ENCODE measurements at places on chromosomes 3 and 15. TPM values are rescaled to one million over a fixed set of nuclear protein-coding genes. Genes with fewer than 3 reads are reported as not detected.

- DNase-seq: no peak
Measured at GRCh38 chr15:31157644-31158069, 56.1 kb upstream of the TRPM1 start.

DNA sequence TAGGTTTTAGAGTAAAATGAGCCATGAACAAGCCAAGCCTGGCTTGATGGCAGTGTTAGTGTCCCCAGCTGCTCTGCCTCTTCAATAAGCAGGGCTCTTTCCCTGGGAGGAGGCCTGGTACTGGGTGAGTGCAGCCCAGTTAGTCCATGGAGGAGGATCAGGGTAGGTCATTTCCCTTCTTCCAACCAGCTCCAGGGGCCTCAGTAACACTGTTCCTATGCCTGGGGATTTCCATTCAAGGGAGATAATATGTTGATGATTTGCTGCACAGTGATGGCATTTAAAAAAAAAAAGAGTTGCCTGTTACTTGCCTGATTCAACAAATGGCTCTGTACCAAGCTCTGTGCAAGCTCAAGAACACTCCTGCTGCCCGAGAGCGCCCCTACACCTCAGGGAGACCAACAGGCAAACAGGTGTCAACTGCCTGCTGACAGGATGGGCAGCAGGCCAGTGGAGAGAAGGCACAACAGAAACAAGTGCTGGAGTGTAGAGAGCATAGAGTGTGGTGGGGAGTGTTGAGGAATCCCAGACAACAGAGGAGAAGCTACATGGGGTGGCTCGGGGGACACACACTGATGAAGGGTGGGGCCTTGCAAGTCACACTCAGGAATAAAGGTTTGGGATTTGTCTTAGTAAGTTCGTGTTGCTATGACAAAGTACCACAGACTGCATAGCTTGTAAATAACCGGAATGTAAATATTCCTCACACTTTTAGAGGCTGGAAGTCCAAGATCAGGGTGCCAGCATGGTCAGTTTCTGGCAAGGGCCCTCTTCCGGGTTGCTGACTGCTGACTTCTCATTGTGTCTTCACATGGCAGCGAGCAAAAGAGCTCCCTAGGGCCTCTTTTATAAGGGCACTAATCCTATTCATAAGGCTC is 78.6 kb upstream of the PXYLP1 start:
- DNase-seq: no peak

GRCh38 chr3:27927882-27928281 is 205.8 kb upstream of the EOMES start:
- no peak for DNase-seq

- no peak for DNase-seq
Measured at GRCh38 chr3:40336511-40337135, 27.1 kb downstream of the EIF1B start.

GRCh38 chr15:70202756-70203155 is 105.0 kb upstream of the TLE3 start:
- DNase-seq: no peak

DNA sequence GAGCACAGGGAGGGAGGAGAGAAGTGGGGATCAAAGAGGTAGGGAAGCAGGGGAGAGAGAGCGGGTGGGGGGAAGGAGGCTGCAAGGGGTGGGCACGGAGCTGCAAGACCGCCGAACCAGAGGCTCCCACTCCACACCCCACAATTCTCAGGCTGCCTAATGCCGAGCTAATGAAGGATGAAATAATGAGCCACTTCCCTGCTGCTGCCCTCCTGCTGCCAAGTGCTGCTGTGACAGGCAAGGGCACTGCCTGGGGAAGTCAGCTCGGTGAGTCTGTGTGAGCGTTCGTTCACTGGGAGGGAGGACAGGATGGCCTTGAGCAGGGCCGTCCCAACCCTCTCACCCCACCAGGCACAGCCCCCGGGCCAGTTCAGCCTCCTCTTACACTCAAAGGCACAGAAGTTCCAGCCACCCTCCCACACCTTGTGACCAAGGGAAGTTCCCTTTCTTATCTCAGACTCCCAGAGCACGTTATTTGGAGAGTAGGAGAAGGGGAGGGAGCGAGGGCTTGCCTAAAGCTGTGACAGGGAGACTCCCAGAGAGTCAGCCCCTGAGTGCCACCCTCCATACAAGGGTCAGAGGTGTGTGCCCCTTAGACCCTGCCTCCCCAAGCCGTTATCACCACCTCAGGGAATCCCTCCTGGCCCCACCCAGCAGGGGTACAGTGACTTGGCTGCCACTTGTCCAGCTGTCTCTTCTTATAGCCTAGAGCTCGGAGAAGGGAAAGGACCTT is 12.4 kb downstream of the GLYCTK start:
- no peak for DNase-seq

- DNase-seq: no peak
Measured at GRCh38 chr3:172070269-172070668, 30.9 kb downstream of the FNDC3B start.

- no peak for DNase-seq
Measured at GRCh38 chr3:10417847-10418246, 87.5 kb downstream of the ATP2B2 start.

GRCh38 chr15:90343302-90343790 is 8.7 kb upstream of the ZNF774 start:
- no peak for DNase-seq

GRCh38 chr3:147369231-147369630 is 37.1 kb downstream of the ZIC4 start:
- DNase-seq: no peak

DNA sequence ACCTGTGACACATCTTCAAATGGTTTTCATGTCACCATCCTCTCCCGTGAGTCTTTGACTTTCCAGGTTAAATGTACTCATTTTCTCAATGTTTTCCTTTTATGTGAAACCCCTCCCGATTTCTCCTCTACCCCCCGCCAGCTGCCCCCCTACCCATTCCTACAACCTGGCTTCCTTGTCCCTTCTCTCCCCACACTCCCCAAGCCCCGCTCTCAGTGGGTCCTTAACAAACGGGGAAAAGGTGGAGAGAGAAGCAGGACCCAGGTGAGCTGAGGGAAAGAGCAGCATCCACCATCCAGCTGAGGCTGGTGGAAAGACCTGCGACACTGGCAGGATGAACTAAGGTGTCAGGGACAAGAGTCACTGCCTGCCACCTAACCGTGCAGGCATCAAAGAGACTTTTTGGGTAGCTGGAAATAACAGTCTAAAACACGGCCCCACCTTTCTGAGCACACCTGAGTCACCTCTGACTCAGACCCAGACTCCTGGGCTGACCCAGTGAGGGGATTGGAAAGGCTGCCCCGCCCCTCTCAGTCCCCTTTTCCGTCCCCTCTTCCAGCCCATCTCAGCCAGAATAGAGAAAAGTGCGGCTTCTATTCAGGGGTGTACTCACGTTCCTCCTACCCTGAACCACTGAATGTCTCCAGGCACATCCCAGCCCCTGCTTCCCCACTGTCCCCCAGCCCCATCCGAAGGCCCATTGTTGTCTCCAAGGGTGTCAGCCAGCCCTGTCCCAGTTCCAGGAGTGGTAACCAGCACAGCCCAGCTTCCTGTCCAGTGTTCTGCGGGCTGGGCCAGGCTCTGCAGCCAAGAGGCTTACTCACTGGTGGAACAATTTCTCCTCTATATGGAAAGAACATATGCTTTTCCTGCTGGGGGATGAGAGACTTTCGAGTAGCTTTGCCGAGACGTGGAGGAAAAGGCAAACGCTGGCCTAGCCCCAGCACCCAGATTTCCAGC is 20.4 kb downstream of the ISG20 start:
- no peak for DNase-seq

DNA sequence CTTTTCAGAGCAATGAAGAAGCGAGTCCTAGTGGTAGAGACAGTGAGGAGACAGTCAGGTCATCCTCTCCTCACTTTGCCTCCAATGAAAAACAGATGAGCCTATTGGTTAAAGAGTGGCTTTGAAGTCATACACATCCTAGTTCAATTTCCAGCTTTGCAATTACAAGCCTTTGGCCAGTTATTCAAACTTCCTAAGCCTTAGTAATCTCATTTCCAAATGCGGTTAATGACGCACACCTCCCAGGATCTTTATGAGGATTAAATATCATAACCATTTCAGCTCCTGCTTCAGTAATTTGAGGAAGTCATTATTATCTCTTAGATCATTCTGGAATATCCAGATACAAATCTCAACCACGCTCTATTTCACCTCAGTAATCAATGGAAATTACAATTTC is 10.0 kb upstream of the ST6GAL1 start:
- DNase-seq: no peak

DNA sequence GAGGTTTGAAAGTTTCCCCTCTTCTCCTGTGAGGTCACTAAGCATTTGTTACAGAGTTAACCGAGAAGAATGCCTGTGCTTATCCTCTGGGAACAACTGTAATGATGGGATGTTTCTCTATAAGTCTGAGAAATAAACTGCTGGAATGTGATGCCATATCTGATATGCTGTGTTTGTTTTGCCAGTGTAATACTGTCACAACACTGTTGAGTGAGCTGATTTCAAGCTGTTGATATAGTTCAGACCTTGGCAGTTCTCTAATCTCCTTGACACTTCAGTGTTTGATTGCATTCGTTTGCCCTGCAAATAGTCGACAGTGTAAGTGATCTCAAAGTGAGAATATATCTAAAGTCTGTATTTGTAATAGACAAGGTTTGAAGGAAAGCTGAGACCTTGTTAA is 73.3 kb downstream of the PTPRG start:
- no peak for DNase-seq

GRCh38 chr3:32082721-32083120 is 23.7 kb upstream of the GPD1L start:
- no peak for DNase-seq

- DNase-seq: no peak
Measured at GRCh38 chr3:137204409-137204808, 246.6 kb downstream of the IL20RB start.

DNA sequence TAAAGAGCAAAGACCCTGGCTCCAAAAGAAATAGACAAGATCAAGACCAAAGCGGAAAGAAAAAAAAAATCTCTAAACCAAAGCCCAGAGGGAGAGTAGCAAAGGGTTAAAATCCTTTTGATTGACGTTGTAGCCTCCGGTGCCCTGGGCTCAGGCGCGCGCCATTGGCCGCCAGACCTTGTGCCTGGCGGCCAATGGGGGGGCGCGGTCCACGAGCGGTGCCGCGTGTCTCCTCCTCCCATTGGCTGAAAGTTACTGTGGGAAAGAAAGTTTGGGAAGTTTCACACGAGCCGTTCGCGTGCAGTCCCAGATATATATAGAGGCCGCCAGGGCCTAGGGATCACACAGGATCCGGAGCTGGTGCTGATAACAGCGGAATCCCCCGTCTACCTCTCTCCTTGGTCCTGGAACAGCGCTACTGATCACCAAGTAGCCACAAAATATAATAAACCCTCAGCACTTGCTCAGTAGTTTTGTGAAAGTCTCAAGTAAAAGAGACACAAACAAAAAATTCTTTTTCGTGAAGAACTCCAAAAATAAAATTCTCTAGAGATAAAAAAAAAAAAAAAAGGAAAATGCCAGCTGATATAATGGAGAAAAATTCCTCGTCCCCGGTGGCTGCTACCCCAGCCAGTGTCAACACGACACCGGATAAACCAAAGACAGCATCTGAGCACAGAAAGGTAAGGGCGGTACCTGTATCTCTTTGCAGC is at the start of gene HES1:
TSS of gene HES1 (plus strand) at position 343 of the 713 bp plus-strand sequence. CDS start at position 576, 233 bp downstream.
- DNase-seq: peak; percentile 90

Gene CHRM5
- total RNA-seq: not detected

Gene MGLL
- total RNA-seq: 5.5 TPM

Gene ARMC8
- total RNA-seq: 81.1 TPM

Gene KLF15
- total RNA-seq: 0.83 TPM

Gene NRG4
- not detected for total RNA-seq

Gene C2CD4A
- total RNA-seq: not detected

Gene HRG
- not detected for total RNA-seq

Gene RPL29
- 1,460 TPM for total RNA-seq

Gene LRRIQ4
- 0.71 TPM for total RNA-seq

Gene IMPG2
- 0.44 TPM for total RNA-seq

Gene HIGD2B
- 1.4 TPM for total RNA-seq

Gene PRR20G
- not detected for total RNA-seq

Gene TM4SF1
- not detected for total RNA-seq

Measured in B cell (primary cell).